Left lobe of liver (tissue), 2 donors: ENCODE measurements at places on chromosomes 4 and X.
A peak's percentile ranks its signal among the peaks of the same experiment; 100 is the strongest.

- DNase-seq: no peak
These were observed 435.2 kb downstream of the IDS start for GRCh38 chrX:149069899-149070298.

DNA sequence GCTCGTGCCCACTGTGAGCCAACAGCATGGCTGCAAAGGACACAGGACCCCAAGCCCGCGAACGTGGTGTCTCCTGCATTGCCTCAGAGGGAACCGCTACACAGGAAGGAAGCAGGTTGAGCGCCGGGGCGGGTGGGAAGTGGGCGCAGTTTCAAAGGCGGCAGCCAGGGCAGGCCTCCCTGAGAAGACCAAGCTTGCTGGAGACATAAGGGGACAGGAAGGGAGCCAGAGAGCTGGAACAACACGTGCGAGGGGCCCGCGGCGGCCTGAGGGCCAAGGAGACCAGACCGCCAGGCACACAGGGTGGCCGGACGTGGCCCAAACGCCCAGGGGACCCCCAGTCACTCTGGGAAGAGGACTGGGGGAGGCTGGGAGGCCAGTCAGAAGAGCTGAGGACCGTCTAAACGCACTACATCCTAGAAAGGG, 32.0 kb downstream of the CTBP1 start:
- no peak for DNase-seq

DNA sequence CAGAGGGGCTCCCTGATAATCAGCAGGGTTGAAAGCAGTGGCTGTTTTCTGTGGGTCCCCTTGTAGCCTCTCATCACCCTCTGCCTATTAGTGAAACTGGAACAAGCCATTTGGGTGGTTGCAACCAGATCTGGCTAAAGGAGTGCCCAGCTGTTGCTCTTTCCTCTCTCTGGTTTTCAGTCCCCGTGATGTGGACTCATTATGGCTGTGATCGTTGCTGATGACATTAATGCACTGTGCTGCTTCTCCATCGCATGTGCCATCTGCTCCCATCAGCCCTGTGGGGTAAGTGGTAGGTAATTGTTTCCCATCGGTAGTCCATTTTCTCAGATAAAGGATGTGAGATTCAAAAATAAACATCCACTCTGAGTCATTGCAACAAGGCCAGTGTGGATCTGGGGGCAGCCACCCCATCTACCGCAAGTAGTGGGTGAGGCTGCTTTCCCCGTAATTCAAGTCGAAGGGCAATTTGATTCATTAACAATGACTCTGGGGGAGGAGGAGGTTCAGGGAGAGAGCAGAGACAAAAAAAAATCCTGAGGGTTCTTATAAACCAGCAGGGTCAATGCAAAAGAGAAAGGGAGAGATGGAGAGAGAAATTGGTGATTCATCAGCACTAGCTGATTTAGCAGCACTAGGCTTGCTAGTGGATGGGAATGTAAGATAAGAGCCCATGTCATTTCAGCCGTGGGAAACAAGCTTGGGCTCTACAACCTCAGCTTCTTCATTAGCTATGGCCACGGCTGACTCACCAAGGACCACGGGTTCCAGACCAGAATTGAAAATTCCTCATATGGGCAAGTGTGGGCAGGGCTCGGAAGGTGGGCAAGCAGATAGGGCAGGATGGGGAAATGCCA, 357.8 kb downstream of the MID1IP1 start:
- no peak for DNase-seq

DNA sequence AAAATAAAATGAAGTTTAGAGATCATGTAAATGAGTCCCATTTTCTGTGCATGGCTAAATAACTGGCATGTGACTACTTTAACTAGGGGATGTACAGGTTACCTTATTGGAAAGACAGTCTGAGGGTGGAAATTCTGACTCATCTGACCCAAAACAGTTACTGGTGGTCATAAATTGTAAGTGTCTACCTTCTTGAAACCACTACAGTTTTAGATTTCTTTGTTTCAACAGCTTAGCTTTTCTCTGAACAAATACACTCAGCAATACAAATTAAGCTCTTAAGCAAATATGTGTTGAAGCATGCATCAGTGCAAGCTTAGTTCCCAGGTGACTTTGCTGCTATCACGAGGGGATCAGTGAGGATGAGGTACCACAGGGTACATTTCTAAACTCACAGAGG, 60.7 kb upstream of the PGM2 start:
- DNase-seq: no peak

- DNase-seq: no peak
These were observed 13.2 kb upstream of the C1QTNF7 start for GRCh38 chr4:15414551-15415091.

DNA sequence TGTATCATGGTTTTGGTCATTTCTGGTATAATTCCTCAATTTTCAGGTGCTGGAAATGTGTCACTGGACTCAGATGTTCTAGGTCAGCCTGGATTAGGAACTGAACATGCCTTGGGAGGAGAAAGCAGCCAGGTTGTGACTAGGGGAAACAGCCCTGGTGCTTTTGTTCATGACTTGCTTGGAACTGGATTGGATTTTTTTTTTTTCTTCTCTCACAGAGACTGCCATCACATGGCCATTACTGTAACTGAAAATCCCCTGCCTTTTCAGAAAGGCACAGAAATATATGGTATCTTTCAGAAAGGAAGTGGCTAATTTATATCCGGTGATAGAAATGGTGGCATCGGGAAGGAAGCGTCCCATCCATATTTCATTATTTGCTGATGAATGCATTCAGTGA, 34.6 kb downstream of the SEPTIN11 start:
- DNase-seq: no peak

DNA sequence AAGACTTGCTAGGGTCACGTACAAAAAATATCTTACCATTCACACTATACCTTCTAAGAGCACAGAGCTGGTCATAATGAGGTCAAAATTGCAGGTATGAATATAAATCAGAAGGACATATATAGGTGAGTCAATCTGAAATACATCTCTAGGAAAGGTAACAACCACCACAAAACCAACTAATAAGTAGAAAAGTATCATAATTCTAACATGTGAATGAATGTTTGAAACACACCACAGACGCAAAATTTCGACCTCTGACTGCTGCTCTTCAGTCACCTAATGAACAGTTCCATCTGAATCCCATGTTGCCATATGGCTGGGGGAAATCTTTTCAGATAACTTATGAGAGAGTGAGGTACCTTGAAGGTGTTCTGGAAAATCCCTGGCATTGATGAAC, 22.1 kb downstream of the STAP1 start:
- DNase-seq: no peak

DNA sequence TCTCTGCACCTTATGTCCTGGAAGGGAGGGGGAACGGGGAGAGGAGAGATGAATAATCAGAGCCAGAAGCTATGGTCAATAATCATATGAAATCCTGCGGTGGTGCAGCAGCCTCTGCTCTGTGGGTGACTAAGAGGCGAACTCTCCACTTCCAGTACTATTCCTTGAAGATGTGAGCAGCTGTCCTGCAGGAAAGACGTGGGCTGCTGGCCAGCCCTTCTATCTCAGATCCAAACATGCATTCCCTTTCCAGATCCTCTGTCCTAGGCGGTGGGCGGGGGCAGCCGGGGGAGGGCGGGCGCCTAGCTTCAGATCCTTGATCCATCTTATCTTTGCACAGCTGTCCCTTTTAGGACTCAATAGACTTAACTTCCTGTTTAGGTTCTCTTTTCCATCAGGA, 34.5 kb downstream of the SPINK2 start:
- peak; percentile 49 for DNase-seq

GRCh38 chr4:134888156-134888555, 686.6 kb upstream of the PABPC4L start:
- DNase-seq: no peak

DNA sequence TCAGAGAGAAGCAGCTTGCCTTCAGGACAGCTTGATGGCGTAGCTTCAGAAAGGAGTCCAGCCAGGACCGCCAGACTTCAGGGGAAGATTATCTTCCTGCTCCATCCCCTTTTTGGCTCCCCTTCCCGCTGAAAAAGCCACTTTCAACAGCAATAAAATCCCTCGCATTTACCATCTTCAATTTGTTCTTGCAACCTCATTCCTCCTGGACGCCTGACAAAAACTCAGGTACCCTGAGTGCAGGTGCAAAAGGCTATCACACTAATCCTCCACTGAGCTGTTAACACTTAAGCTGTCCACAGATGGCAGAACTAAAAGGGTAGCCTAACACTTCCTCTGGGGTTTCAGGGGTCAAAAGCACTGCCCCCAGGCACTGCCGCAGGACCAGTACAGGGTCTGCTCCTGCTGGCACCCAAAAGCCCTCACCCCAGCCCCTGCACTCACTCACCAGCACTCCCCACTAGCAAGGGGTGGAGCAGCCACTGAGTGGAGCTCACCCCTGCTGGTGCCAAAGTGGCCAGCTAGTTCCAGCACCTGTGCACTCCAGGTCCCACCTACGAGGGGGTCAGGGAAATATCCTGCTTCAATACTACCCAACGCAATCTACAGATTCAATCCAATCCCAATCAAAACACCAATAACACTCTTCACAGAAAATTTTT, 145.8 kb downstream of the ADGRA3 start:
- DNase-seq: no peak

DNA sequence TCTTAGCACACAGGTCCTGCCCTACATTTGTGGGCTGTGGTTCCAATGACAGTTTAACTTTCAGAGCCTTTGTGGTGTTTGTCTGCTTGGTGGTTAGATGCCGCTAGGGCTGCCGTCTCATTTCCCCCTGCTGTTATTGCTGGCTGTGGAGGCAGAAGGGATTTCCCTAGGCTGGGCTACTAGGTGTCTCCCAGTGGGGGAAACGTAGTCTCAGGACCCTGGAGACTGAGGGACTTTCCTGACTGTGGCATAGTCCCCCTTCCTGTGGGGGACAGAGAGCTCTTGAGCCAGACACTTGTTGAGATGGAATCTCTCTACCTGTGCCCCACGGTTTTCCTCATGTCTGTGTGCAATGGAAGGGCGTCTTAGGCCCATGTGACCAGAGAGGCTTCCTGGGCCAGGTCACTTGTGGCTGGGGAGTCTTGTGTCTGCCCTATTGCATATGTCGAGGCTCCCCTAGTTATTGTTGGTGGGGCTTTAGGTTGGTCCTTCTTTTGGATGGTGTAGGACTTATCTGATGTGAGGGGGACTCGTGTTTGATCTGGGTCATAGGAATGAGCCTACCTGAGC, 68.2 kb downstream of the ARHGAP10 start:
- no peak for DNase-seq

DNA sequence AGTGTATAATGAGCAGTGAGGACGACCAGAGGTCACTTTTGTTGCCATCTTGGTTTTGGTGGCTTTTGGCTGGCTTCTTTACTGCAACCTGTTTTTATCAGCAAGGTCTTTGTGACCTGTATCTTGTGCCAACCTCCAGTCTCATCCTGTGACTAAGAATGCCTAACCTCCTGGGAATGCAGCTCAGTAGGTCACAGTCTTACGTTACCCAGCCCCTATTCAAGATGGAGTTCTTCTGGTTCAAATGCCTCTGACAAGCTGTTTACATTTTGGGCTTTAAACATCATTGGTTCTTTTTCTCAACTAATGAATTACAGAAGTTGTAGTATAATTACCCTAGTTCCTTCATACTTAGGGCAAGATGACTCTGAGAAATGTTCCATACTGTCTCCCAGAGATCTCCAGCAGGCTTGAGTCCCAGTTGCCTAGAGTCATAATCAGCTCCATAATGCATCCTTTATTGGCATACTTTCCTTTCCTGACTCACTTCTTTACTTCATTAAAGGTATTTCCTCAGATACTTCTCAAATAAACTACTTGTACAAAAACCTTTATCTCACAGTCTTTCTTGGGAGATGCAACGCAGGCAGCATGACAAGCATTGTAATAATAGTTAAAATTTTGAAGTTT, 136.5 kb downstream of the KDM6A start:
- no peak for DNase-seq
